T-helper 2 cell (primary cell): ENCODE measurements at places on chromosomes 2 and 18.

DNA sequence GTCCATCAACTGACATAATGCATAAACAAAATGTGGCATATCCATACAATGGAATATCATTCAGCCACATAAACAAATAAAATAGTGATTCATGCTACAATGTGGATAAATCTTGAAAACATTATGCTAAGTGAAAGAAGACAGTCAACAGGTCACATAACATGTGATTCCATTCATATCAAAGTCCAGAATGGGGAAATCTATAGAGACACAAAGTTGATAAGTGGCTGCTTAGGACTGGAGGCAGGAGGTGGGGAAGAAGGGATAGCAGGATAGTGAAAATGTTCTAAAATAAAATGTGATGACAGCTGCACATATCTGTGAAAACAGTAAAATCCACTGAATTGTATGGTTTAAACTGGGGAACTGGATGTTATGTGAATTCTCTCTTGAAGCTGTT is 18.7 kb downstream of the CFAP53 start:
- DNase-seq = no peak

DNA sequence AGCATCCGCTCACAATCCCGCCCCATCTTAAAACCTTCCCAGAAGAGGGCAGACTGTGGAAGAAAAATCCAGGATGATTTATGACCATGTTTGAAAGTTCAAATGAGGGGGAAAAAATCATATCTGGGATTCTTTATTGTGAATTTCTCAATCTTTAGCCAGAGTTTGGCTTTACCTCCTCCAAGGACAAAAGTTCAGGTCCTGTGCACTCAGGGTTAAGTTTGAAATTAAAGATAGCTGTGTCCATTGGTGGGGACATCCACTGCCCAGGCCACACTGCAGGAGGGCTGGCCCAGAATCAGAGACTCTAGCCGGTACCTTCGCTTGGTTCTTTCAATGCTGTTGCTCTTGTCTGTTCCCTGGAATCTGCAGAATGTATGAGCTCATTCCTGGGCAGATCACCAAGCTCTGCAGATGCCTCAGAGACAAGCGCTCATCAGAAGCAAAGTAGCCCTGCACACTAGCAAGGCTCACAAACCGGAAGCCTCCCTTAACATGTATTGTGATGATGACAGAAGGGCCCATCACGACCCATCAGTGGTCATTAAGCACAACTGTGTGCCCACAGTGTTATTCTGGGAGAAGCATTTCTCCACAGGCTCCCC is 375.3 kb upstream of the KLHL29 start:
- DNase-seq = no peak

- DNase-seq = no peak
Measured at GRCh38 chr2:1405967-1406366, 7.3 kb upstream of the TPO start.

DNA sequence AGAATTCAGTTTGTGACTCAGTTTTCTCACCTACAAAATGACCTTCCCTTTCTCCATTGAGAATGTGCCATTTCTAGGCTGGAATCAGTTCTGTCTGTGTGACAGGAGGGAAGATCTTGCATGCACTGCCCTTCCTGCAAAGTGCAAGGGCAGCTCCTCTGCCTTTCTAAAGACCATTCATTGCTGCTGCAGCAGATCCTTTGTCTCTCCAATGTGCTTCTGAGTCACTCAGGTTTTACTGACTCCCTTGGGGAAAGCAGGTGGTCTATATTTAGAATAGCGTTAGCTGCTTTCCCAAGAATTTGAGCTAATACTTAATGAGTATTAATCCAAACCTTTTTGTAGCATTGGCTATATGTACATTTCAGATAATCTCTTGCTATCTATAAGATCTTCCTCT is 62.5 kb downstream of the DAW1 start:
- DNase-seq = no peak
